Stimulated activated CD4-positive, alpha-beta T cell treated with anti-CD3 and anti-CD28 coated beads, Interleukin-1b, Interleukin-23, amount 100 ng/mL, for 1 hour (primary cell): ENCODE measurements at places on chromosomes 16 and 17.
A peak's percentile ranks its signal among the peaks of the same experiment; 100 is the strongest.

DNA sequence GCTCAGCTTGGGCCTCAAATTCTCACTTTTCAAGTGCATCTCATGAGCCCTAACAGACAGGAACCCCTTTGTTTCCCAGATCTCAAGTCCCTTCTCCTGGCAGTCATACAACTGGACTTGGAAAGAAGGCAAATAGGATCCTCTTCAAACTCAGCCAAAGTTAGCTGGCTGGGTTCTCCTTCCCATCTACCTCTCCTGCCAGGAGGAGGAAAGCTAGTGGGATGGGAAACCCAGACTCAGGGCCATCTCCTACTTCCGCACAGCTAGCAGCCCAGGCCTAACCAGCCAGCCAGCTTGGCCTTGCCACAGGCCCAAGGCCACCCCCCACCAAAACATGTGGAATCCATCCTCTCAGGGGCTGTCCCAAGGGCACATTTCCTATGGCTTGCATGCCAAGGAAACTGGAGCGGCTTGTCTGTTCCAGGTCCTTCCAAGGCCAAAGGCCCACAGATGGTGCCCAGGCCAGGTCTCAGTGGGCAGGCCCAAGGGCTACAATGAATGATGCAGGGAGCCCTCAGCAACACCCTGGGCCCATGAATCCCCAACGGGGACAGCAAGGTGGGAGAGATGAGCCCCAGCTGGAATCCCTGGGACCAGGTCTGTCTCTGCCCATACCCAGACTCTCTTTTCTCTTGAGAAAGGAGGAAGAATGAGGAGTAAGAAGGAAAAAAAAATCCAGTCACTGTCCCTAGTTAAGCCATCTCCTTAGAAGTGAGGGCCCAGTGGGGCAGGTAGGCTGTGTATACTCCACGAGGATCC is 1.7 kb downstream of the SMARCD2 start:
- DNase-seq = no peak

- no peak for DNase-seq
Measured at GRCh38 chr16:80695020-80695419, 109.4 kb downstream of the CDYL2 start.

DNA sequence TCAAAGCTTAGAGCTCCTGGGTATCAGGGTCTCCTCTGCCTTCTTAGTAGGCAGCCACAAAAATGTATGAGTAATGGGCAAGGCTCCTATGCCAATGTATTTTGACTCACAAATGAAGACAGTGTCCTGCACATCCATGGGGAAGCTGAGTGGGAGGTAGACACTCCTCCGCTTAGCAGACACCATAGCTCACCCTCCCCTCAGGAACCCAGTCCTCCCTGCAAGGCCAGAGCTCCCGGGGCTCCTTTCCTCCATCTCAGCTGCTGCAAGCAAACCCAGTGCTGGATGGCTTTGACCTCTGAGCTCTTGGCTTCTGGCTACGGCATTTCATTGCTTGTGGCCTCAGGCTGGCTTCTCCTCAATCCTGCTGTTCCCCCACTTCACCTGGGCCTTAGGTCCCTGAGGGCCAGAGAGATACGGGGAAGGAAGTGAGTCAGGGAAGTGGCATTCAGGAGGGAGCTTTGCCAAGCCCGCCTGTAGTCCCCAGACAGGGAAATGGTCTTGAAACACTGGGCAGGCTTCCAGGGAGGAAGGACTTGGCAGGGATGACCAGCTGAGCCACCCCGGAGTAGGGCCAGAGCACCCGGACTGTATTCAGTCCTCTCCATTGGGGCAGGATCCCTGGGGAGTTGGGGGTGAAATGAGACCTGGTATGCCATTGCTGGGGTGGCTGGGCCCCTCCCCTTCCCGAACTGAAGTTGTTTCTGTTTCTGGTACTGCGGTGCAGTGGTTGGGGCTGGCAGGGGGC is 4.5 kb downstream of the ABCC3 start:
- DNase-seq = no peak

GRCh38 chr16:65832679-65833078 is 533.8 kb upstream of the CDH5 start:
- DNase-seq = no peak

GRCh38 chr16:55615071-55615470 is 40.7 kb upstream of the SLC6A2 start:
- DNase-seq = no peak

- DNase-seq = no peak
Measured at GRCh38 chr16:81442916-81443687, 1.5 kb upstream of the CMIP start.

- DNase-seq = no peak
Measured at GRCh38 chr16:70752426-70752825, 48.5 kb downstream of the VAC14 start.

DNA sequence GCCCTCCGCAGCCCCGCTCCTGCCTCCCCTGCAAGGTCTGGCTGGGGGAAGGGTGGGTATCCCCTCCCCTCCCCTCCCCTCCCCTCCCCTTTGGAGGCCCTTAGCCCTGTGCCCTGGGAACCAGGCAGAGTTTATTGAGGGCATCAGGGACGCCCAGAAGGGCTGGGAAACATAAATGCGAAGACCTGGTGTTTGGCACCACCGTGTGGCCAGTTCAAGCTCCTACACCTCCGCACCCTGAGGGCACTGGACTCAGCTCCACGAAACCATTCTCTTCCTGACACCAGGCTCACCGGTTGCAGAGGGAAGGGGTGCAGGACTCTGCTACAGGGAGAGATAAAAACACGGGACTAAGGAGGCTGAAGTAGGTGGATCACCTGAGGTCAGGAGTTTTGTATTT is 1.0 kb upstream of the AIPL1 start:
- peak; percentile 11 for DNase-seq

DNA sequence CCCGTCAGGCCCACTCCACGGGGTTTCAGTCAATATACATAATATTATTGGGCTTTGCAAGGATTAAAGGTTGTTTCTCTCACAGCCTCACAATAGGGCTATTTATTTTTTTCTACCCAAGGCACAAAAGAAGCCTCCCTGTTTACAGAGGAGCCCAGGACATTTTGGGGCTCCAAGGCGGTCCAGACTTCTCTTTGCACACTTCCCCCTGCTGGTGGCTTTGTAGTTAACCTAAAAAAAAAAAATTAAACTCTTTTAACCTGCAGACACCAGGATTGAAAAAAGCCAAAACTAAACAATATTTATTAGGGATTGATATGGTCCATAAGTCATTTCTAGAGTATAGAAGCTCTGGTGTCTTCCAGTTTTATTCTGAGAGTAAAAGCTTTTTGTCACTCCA is 169.7 kb upstream of the ZFHX3 start:
- no peak for DNase-seq

GRCh38 chr17:31530391-31530985 is 139.0 kb downstream of the RAB11FIP4 start:
- no peak for DNase-seq

DNA sequence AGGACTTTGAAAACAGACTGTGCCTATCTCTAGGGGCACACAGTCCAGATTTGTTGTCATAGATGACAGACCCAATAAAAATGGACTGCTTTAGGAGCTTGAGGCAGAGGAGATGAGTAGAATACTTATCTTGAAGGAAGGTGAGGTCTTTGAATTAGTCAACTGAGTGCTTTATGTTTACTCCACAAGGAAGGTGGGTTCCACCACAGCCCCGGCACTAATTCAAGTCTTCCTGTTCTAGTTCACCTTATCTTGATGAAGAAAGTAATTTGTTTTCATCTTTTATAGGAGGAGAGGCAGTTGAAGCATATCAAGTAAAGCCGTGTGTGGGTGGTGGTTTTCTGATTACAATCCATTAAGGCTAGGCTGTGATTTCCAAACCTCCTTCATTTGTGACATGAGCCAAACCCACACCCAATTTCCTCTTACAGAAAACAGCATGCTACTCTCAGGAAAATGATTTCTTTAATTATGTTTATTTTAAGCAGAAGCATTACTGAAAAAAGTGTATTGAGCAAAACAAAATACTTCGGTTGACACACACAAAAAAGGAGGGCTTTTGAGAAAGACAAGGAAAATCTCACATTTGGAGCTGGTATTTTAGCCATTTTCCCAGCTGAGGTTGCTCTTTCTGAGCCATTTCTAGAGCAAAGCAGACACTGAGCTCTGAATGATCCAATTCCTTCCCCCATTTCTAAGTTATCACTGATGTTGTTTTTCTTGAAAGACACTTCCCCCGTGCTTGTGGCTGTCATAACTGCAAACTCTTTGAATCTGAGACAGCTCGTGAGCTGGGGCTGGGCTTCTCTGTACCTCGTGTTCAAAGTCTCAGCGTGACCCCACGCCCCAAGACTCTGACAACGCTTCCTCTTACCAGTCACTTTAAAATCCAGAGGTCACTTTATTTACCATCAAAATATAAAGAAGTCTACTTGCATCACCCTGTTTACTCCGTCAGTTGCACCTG is 35.4 kb downstream of the CDRT15 start:
- DNase-seq = no peak

- no peak for DNase-seq
Measured at GRCh38 chr16:71360378-71360777, 1.9 kb downstream of the CALB2 start.

DNA sequence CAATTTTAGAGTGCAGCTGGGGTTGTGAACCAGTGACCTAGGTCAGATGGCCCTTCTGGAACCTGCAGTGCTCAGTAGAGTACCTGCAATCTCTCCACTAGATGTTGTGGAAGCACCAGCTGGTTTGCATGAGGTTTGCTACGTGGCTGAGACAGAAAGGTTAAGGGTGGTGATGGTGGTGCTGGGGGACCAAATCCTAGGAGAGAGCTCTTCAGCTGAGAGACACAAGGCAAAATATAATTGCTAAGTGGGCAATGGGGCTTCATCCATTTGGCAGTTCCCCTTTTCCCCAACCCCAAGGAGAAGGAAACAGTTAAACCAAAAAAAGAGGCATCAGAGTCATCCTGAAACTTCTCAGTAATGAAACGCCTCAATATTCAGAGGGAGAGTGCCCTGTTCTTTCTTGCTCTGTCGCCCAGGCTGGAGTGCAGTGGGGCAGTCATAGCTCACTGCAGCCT is 13.9 kb downstream of the ITPRIPL2 start:
- no peak for DNase-seq

GRCh38 chr17:7797976-7798375 is 36.0 kb upstream of the KDM6B start:
- no peak for DNase-seq

- DNase-seq = no peak
Measured at GRCh38 chr16:8958344-8959167, 5.2 kb downstream of the USP7 start.

DNA sequence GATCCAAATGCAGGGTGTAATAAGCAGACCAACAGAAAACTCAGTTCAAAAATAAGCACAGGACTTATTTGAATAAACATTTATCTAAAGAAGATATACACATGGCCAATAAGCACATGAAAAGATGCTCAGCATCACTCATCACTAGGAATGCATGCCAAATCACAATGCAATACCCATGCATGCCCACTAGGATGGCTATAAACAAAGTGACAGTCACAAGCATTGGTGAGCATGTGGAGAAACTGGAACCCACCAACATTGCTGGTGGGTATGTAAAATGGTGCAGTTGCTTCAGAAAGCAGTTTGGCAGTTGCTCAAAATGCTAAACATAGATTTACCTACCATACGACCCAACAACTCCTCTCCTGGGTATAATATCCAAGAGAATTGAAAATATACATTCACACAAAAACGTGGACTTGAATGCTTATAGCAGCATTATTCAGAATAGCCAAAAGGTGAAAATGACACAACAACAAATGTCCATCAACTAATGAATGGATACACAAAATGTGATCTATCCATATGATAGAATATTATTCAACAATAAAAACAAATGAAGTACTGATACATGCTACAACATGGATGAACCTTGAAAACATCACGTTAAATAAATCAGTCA is 20.1 kb downstream of the UBE2O start:
- DNase-seq = no peak

DNA sequence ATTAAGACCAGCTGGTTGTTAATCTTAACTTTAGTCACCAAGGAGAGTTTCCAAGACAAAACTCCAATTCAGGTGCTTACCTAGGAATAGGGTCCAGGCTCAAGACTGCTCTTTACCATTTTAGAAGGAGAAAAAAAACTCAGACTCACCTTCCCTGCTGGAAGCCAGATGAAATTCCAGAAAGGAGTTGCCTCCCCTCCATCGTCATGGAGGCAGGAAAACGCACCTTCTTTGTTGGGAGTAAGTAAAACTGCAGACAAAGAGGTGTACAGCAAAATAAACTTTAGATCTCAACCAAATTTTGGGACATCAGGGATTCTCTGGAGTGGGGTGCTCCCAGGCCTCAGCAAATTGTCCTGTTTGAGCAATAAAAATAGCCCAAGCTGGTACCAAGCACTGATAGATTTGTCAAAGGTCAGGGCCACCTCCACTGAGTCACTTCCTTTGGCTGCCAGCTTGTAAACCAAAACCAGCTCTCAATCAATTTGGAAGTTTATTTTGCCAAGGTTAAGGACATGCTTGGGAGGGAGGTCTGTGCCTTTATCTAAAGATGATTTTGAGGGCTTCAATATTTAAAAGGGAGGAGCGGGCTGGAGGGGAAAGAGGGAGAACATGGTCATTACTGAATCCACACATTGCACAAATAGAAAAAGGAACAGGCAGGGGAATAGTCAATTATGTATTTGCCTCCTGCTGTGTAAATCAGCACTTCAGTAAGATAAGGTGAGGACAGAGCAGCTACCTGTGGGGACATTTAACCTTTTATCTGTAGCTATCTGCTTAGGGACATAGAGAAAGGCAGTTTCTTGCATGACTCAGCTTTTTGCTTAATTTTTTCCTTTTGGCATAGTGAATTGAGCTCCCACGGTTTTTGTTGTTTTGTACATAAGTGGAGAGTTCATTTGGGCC is 1.5 kb upstream of the ALDH3A2 start:
- DNase-seq = no peak

GRCh38 chr16:73599351-73599750 is 551.4 kb upstream of the ZFHX3 start:
- DNase-seq = no peak

- no peak for DNase-seq
Measured at GRCh38 chr16:83967838-83968305, at the start of gene NECAB2. Gene NECAB2 (plus strand): TSS chr16:83968244. CDS start chr16:83968649, 405 bp downstream.

GRCh38 chr16:52078716-52079655 is 468.0 kb downstream of the TOX3 start:
- DNase-seq = no peak

GRCh38 chr16:88568710-88569613 is 1.2 kb upstream of the ZC3H18 start:
- no peak for DNase-seq
